T-helper 1 cell (primary cell): ENCODE measurements at places on chromosomes 7 and 10.

GRCh38 chr7:151558575-151558974, 38.9 kb upstream of the RHEB start:
- DNase-seq: no peak

DNA sequence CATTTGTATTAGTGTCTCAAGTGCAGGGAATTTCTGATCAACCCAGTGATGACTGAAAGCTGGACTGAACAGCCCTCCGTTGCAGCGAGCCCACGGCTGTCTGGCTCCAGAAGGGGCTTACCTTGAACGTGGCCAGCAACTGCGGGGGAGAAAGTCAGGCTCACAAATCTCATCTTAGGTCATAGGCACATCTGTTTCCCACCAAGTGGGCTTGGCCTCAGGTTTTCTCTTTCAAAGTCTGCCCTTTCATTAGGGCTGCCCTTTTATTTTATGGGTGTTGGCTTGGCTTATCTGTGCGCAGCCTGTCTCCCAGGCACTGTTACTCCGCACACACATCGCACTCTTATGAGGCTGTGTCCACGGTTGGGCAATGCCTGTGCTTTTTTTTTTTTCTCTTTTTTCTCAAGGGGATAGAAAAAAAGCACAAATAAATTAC, 178.0 kb downstream of the JCAD start:
- no peak for DNase-seq

DNA sequence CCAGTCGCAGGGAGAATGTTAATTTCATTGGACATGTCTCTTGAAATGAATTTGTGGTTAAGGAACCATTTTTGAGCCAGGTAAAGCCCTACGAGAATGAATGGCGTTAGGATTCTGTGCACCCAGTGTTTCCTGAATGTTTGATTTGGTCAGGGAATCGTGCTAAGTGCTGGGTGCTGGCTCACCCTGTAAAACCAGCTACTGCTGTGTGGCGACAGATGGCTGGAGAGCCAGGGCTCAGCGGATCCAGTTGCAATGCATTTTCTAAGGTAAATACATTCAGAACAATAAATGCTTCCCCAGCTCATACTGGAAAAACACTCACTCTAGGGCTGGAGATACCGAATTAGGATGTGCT, 355.5 kb downstream of the GLRX3 start:
- no peak for DNase-seq

- DNase-seq: no peak
Observed at GRCh38 chr7:19202599-19202998, 57.4 kb upstream of the FERD3L start.

DNA sequence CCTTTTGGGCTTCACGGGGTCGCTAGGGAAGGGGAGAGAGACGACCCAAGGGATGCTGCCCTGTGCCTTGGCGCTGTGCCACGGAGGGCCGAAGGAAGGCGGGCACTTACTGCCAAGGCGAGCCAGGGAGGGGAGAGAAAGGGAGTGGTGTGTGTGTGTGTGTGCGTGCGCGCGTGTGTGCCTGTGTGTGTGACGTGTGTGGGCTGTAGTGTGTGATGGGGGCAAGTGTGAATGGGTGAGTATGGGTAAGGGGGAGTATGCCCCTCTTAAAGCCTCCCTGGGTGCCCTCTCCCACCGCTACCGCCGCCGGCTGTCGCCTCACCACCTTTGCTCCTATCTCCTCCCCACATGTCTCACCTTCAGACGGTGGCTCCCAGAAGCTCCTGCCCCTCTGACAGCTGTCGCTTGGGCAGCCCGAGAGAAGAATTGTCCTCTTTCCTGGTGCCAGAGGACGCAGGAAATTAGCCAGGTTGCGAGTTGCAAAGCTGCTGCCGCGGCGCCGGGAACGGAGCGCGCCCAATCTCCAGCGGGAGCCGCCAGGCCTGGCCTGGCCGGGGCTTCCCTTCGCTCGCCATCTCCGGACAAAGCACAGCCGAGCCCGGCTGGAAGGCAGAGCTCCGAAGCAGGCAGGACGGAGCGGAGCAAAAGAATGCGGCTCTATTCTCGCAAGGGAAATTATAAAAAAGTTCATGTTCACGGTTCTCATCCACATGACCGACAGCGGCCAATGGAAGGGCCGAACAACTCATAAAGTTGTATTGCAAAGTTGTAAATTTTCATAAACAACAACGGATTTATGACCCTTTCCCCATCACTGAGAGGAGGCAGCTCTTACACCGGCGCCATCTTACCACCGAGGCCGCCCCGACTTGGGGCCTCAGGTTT, at the start of gene HOXA3:
TSS of gene HOXA3 (minus strand) at position 653 of the 885 bp plus-strand sequence. CDS start 41,943 bp downstream, outside the sequence.
- DNase-seq: no peak

GRCh38 chr7:50676079-50676478, 106.6 kb downstream of the GRB10 start:
- DNase-seq: no peak

DNA sequence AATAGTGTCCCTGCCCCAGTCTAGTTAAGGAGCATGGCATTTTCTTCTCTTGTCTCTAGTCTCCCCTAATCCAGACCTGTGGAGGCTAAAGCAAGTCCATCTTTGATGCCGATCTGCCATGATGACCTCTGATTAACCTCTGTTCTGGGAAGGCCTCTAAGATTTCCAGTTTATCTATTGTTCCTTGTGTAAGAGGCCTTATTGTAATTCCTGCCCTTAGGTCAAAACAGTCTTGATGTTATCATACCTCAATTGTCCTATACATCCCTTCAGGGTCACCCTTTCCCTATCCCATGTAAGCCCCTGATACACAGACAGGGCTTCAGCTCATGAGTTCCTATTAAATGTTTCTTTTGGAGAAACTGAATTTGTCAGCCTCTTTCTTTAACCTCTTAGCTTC, 4.9 kb upstream of the ZMIZ2 start:
- no peak for DNase-seq

DNA sequence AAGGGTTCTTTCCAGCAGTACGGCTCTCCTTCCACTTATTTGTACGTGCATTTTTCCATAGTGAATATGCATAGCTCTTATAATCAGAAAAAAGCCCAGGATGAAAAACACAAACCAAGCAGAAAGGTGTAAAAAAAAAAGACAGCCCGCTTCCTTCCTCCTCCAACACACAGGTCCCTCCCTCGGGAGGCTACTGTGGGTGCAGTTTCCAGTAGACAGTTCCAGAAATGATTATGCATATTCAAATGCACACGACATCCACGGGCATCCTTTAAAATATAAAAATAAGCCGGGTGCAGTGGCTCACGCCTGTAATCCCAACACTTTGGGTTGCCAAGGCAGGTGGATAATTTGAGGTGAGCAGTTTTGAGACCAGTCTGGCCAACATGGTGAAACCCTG, 59.9 kb downstream of the TNRC18 start:
- DNase-seq: no peak

DNA sequence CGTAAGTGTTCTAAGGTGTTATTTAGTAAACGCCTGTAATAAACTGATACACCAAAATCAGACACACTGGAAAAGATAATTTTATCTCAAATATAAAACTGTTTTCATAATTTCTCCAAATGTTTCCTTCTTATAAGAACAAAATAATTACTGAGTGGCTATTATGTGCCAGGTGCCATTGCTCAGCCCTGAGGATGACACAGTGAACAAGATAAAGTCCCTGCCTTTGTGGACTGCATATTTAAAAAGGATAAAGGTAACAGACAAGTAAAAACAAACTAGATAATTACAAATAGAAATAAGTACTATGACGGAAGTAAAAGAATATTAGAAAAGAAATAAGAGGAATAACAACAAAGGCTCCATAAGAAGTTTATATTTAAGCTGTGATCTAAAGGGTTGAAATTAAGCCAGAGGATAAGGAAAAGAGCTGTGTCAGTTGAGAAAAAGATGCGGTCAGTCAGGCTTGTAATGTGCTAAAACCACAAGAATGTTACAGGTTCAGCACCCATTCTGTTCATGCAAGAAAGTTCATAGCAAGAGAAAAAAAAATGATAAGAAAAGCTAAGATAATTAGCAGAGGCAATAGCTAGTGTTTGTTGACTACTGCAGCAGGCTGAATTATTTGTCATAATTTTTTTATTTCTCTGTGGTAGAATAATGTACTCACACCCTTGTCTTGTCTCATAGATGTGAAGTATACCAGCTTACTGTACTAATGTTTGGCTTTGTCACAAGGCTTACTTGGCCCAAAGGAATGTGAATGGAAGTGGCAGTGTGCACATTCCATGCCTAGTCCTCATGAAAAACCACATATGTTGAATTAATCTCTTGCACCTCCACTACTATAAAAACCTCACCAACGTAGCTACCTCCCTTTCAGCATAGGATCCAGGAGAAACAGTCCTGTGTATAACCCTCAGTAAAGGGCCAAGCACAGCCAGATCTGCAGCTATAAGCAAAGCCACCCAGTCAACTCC, 75.1 kb downstream of the CRPPA start:
- no peak for DNase-seq

DNA sequence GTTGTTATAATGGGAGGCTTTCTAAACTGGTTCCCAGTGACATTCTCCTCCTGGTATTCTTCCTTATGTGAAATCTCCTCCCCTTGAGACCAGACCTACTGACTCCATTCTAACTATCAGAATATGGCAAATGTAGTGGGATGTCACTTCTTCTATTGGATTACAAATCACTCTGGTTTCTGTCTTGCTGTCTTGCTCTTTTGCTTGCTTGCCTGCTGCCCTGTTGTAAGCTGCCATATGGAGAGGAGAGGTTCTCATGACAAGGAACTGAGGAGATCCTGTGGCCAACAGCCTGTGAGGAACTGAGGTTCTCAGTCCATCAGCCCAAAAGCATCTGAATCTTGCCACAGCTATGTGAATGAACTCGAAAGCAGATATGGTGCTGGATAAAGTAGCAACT, 4.7 kb upstream of the NRCAM start:
- no peak for DNase-seq

DNA sequence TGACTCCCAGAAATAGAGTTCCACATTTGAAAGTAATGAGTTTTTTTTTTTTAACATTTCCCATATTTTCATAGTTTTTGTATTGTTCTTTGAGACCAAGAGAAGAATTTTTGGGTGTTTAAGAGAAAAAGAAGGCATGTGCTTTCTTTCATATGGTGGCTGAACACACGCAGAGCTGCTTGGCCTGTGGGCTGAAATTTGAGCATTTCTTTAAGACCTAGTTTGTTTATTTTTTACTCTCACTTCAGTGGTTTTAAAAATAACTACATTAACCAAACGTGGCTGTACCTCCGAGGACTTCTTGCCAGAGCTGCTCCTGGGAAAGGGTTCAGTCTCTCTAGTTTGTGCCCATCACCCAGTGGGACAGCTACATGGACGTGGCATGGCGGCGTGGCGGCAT, 58.3 kb downstream of the INPP5A start:
- no peak for DNase-seq

DNA sequence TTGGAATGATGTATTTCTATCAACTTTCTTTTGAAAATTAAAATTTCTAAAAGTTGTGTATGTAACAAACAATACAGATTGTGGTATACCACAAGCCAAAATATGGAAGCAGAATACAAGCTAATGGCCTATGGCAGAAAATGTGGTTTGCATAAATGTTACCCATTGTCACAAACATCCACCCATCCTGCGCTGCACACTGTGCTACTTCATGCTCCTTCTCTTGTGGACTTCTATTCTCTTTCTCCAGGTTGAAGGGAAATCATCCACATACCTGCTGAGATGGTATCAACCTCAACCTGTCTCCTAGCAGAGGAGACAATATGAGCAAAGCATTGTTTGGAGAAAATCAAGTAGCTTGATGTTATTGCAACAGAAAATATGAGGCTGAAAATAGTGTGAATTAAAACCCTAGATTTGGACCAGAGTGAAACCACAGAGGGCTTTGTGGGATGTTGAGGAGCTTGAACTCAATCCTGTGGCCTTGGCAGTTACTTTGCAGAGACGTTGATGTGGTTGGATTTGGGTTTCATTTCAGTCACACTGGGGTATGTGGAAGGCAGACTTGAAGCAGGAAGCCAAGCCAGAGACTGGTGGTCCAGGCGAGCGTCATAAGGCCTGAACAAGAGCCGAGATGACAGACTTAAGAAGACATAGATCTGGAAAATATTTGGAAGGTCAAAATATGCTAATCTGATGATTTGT, 63.8 kb downstream of the ICA1 start:
- no peak for DNase-seq

GRCh38 chr10:112919721-112920120, 30.3 kb upstream of the TCF7L2 start:
- DNase-seq: no peak

DNA sequence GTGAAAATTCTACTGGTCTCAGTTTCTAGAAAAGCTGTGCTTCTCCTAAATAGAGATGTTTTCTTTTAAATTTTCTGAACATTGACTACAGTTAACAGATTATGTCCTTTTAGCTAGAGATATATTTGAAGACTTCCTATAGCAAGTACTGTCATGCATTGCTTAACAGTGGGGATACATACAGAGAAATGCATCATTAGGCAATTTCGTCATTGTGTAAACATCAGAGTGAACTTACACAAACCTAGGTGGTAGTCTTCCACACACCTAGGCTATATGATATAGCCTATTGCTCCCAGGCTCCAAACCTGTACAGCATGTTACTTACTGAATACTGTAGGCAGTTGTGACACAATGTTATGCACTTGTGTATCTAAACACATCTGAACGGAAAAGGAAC, 28.5 kb downstream of the PIK3CG start:
- DNase-seq: no peak

GRCh38 chr10:78903341-78903940, 165.3 kb upstream of the ZMIZ1 start:
- no peak for DNase-seq

GRCh38 chr10:128529225-128529624, 403.0 kb upstream of the MKI67 start:
- no peak for DNase-seq
